ENCODE measurements at places on chromosomes 6 and 20.

DNA sequence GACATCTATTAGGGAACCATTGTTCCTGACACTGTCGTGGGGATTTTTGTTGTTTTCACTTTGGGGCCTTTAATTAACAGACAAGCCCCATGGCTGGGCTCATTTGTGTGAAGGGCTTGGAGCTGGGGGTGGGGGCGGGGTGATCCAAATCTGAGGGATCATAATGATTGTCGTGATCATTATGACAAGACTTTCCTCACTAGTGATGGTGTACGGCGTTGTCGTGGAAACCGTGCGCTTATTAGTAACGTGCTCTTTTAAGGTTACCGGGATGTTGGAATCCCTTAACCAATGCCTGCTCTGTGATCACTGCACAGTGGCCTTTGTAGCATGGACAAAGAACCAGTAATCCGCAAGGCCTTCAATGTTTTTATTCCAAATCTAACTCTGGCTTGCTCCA, 18.6 kb downstream of the PDYN start:
- DNase-seq = no peak

DNA sequence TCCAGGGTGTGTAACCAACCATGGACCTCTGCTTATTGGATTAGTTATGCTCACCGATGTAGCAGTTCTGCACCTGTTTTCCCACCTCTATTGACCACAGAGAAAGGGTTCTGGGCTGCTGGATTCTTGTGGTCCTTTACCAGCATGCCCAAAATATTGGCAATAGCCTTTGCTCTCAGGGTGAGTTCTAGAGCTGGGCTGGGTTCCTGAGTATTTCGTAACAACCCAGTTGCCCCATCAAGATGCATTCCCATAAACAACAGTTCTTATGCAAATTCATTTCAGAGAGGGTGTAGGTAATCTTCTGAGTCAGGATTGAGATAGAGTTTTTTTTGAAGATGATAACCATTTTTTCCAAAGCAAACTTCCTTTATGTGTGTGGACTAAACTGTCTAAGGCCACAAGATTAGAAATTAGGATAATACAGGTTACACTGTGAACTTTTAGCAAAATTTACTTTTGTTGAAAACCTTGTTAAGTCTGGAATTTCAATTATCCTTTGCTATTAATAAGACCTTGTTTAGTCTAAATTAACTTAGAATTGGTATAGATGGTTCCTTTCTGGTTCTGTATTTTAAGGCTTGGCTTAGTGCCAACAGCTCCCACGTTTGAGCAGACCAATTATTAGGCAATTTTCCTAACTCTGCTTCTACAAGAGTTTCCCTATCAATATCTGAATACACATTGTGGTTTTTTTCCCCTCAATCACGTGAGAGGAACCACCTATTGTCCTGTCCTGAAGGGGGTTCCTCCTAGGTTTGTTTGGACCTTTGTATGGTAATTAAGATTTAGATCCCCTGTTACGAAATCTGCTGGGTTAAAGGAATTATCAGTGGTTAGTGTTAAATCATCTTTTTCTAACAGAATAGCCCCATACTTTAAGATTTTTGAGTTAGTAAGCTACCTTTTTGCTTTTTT, 46.1 kb downstream of the TBX18 start:
- no peak for DNase-seq

DNA sequence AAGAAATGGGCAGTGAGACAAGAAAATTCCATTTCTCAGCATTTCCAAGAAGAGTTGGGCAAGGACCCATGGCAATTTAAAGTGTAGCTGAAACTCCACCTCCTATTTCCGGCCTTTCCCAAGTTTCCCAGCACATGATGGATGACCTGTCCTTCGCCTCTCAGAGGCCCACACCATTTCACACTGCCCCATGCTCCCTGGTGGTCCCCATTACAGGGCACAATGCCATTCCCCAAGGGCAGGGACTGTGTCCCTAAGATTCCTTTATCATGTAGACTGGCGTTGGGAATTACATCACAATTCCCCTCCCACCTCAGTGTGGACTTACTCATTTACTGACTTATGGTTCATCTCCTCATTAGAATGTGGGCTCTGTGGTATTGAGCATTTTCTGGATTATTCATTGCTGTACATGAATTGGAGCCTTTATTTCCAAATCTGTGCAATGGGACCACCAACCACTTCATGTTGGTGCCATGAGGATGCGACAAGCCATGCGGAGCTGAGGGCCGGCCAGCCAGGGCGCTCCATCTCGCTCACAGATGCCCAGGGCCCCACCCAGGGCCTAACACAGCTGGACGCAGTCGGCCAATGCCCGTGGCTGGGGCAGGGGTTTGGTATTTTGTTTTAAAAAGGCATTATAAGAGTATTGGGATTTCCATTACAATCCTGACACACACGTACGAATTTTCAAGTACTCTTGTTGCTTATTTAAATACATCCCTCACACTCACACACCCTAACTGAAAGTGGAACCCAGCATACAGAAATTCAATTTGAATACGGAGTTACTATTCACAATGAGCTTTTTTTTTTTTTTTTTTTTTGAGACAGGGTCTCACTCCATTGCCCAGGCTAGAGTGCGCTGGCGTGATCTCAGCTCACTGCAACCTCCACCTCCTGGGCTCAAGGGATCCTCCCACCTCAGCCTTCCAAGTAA, 5.4 kb downstream of the ACSS1 start:
- DNase-seq = no peak

GRCh38 chr6:157980288-157981131, 1.2 kb upstream of the SYNJ2 start:
- DNase-seq = no peak

GRCh38 chr6:98833057-98833306, 1.4 kb upstream of the POU3F2 start:
- DNase-seq = no peak

GRCh38 chr6:6916598-6916997, 191.2 kb upstream of the RREB1 start:
- DNase-seq = no peak

DNA sequence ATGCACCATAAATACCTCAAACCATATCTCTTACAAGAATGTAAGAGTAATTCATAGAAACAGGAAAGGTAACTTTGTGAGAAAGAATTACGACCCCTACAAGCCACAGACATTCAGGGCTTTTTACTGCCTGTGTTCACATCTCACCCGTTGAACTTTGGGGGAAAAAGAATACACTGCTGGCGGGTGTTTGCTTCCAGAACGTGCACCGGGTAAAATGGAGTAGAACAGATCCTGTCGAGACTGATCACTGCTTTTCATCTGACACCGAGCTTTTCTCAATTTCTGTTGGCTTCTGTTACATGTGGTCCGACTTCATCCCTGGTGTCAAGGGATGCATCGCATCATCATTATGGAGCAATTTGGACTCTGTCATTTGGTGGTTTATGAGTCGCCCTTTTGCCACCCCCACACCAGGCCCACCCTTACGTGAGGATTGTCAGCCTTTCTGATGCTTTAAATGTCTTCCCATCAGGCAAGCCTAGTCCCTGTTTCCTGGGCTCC, 219.2 kb upstream of the ZFP64 start:
- DNase-seq = no peak

GRCh38 chr6:109991201-109992101, 13.3 kb downstream of the GPR6 start:
- no peak for DNase-seq

DNA sequence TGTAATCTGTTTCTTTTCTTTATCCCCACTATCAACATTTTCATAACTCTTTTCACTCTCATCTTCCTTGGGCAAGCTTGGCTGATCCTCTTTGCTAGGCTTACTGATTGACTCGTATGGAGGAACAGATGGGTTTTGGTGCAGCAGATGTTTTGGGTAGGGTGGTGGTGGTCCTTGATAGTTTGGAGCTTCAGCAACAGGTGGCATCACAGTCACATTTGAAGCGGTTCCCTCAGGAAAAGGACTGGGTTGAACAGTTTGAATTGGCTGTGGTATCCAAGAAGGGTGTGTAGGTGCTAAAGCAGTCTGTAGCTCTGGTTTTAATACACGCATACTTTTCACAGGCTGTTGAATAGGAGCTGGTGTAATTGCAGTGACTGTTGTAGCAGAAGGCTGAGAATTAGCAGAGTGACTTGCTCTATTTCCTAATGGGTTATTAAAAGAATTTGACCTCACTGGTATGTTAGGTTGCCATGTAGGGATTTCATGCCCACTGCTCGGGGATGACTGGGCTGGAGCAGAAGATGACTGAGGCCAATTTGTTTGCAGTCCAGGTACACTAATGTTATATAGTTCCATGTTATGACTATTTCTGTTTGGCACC, 34.5 kb downstream of the LATS1 start:
- DNase-seq = no peak

GRCh38 chr20:8518878-8519277, 386.8 kb downstream of the PLCB1 start:
- no peak for DNase-seq
